Stimulated activated CD4-positive, alpha-beta T cell treated with anti-CD3 and anti-CD28 coated beads, Interleukin-2, amount 100 ng/mL, for 24 hours (primary cell): ENCODE measurements at places on chromosomes 1 and 21.
A peak's percentile ranks its signal among the peaks of the same experiment; 100 is the strongest.

DNA sequence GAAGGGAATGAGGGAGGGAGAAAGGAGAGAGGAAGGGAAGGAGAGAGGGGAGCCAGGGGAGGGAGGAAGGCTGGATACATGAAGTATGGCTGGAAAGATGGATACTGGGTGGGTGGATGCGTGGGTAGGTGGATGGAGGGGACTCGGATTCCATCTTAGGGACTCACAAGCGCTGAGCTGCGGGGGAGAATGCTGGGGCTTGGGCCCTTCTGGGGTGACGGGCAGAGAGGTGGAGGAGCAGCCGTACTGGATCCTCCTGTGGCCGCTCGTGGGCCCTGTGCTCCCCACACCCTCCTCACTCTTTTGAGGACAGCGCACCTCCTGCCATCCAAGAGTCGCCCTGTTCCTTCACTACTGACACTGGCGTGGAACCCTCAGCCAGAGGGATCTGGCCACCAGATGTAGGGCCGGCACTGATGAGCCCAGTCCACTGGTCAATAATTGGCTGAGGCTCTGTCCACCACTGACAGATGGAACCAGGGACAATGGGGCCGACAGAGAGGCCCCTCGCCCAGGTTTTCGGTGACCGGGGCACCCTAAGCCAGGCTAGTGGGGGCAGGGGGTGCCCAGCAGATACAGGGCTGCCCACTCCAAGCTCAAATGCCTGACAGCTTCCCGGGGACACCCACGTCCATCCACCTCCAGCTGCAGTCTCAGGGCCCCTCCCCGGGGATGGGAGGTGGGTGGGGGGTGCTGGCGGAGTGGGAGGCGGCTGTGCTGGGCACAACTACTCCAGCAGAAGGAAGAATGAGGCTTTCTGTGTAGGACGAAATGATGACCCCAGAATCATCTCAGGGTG, 4.4 kb upstream of the ACTRT2 start:
- no peak for DNase-seq

DNA sequence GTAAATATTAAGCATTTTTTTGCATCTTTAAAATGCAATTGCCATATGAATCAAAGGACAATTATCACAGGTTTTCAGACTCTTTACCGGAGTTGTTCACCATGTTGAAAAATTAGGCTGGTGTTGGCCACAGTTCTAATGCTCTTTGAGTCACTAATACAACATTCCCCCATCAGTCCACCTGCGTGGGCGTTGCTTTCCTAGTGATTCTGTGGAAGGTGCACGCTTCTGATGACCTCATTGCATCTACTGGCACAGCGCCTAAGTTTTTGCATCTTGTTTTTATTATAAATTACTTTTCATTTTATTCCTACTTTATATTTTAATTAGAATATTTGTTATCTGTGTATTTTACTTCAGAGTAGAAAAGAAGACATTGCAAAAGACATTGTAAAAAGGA, 4.7 kb upstream of the F5 start:
- peak; percentile 38 for DNase-seq

DNA sequence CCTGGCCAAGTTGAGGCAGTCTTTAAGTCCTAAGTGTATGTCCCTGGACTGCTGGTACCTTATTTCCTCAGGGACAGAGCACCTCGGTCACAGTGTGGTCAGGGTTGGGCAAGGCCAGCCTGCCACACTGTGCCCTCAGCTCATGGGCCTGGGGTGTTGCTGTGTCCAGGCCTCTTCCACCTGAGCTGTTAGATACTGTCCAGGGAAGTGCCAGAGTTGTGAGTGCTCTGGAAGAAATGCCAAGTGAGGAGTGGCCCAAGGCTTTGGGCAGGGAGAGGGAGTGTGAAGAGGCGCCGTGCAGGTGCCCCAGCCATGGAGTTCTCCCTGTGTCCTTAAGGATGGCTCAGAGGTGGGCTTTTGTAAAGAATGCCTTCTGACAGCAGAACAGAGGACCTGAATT, 15.3 kb downstream of the URB2 start:
- no peak for DNase-seq

- DNase-seq = no peak
These were observed 41.4 kb downstream of the TMCO4 start for GRCh38 chr1:19758227-19758830.

GRCh38 chr1:242641461-242641860, 117.0 kb upstream of the PLD5 start:
- no peak for DNase-seq

DNA sequence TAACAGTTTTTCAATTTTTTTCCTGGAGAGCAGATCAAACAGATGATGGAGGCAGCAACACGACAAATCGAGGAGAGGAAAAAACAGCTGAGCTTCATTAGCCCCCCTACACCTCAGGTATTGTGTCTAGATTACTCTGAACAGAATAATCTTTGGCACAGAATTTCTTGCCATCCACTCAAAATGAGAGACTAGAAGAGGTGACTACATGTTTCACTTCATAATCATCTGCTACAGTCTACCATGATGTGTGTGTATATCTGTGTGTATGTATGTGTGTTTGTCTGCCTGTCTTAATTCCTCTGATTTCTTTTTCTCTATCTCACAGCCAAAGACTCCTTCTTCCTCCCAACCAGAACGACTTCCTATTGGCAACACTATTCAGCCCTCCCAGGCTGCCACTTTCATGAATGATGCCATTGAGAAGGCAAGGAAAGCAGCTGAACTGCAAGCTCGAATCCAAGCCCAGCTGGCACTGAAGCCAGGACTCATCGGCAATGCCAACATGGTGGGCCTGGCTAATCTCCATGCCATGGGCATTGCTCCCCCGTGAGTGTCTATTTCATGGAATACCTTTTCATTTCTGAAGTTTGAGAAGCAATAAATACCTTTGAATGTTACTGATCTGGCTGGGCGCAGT, 11.4 kb downstream of the PRPF3 start:
- no peak for DNase-seq

DNA sequence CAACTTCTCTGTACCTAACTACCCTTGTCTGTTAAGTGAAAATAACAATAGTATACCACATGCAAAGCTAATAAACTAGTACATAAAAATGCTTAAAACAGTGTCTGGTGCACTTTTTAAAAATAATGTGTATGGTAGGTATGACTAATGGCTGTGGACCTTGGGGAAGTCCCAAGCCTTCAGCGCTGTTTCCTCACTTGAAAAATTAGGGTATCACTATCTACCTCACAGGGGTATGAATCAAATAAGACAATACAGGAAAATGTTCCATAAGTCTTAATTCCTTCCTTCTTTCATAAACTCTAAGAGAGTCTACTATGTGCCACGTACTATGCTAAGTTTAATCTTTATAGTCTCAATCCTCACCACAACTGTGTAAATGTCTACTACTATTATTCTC, 32.0 kb downstream of the EGLN1 start:
- no peak for DNase-seq

DNA sequence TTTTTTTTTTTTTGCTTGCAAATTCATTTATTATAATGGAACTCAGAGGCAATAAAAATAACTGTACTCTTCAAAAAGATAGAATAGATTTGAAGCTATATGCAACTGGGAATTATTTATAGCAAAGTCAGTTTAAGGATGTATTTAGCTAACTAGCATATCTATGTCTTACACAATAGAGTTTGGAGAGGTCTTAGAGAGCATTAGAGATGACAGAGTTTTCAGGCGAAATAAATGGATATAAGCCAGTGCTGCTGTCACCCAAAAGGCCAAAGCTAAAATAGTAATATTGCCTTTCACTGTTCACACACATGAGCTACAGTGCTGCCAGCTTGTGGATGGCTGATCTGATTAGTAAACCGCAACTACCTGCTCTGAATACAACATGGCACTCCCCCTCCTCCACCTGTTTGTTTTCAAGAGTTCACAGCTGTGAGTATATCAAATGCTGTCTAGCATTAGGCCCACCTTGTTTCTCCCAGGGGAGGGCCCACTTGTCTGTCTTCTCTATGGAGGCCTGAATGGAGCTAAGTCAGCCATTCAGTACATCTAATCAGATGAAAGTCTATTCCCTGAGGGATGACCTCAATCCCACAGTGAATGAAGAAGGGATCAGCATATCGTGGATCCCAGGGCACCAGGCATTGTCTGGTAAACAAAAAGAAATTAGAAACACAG, 25.2 kb upstream of the SSX2IP start:
- DNase-seq = no peak

DNA sequence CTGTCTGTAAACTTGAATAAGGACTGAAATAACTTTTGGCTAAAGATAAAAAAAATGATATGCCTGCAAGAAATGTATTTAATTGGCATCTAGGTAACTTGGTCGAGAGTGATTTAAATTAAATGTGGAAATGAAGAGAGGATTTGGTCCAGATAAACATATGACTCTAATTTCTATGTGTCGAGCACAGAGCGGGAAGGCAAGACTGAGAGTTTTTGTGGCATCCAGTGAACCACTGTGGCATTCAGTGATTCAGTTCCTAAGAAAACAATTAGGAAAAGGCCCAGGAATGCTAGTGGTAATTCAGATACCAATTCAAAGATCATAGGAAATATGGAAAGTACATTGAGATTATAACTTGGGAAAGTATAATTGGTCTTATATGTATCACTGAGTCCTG, 39.6 kb downstream of the PDE4B start:
- no peak for DNase-seq

DNA sequence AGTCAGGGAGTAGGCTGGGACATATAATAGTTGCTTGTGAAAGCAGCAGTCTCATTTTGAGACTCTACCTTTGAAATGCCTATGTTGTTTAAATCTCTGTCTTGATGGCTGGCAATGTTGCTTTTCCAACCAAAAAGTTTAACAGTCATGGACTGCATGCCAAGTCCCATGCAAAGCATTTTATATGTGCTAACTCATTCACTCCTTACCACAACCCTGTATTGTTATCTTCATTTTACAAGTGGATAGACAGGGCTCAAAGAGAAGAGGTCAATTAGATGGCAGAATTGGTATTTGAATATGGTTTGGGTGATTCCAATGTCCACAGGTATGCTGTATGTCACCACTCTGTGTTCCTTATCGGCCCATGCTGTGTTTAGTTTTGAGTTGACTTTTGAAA, 331.4 kb upstream of the USP24 start:
- no peak for DNase-seq

DNA sequence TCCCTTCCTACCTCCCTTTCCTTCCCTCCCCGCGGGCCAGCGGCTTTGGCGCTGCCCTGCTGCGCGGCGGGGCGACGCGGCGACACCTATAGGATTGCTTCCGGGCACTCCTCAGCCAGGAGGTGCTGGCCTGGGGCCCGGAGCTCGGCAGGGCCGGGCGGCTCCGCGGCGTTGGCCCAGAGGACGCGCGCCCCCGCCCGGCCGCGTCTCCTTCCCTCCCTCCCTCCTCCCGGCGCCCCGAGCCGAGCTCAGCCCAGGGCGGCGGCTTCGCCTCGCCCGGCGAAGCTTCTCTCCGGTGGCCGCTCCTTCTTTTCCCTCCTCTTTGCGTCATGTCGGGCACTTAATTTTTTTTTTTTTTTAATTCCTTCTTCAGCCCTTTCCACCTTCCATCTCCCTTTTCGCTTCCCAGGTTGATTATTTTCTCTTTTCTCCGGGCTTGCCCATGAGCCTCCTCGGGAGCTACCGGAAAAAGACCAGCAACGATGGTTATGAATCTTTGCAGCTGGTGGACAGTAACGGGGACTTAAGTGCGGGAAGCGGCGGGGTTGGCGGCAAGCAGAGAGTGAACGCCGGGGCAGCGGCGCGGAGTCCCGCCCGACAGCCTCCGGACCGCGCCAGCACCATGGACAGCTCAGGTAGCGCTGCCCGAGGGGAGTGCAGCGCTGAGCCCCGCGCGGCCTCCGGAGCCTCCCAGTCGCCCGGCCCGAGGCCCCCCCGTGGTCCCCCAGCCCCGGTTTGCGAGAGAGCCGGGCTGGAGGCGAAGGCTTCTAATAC, at the start of gene DNAJC6:
DNAJC6 (plus strand) TSS at position 240 of the 774 bp plus-strand sequence; CDS start at position 443, 203 bp downstream.
- DNase-seq = peak; percentile 66

- no peak for DNase-seq
These were observed 5.6 kb upstream of the KPRP start for GRCh38 chr1:152752225-152752624.

DNA sequence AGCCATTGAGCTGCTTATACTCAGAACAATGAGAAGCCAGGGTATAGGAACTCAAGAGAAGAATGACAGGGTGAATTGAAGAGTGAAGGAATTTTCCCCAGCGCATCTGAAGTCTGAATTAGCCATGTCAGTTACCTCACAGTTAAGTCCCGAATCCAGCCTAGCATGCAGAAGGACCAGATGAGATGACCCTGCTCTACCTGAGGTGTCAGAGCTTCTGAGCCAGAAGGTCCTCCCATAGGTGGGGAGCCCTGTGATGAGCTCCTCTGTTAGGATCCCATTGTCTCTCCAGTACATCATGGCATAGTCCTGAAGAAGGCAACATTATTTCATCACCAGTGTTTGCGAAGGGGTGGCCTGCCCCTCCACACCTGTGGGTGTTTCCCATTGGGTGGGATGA, 68.2 kb downstream of the OVGP1 start:
- no peak for DNase-seq

GRCh38 chr1:208475951-208476845, 232.0 kb upstream of the PLXNA2 start:
- no peak for DNase-seq

GRCh38 chr1:81446000-81446669, 354.6 kb upstream of the ADGRL2 start:
- no peak for DNase-seq

DNA sequence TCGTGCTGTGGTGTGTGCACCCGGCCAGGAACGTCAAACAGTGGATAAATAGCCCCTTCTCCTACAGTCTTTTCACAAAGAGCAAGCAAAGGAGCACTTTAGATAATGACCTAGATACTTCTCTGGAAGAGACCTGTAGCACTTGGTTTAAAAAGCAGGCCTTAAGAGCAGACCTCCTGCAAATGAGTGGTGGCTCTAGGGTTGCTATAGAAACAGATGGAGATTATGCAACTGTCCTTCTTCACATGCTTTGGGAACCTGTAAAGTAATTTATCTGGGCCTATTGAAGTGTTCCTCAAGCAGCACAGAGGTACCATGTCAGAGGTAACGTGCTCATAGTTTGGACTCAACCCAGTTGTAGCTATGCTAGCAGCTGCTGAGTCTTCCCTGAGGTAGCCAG, 208.2 kb upstream of the KIAA0040 start:
- no peak for DNase-seq

DNA sequence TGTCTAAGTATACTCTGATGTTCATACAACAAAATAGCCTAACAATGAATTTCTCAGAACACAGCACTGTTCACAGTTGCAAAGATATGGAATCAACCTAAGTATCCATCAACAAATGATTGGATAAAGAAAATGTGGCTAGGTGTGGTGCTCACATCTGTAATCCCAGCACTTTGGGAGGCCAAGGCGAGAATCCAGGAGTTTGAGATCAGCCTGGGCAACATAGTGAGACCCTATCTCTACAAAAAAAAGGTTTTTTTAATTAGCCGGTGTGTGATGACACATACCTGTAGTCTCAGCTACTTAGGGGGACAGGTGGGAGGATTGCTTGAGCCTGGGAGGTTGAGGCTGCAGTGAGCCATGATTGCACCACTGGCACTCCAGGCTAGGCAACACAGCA, 10.7 kb downstream of the IFNAR2 start:
- no peak for DNase-seq

DNA sequence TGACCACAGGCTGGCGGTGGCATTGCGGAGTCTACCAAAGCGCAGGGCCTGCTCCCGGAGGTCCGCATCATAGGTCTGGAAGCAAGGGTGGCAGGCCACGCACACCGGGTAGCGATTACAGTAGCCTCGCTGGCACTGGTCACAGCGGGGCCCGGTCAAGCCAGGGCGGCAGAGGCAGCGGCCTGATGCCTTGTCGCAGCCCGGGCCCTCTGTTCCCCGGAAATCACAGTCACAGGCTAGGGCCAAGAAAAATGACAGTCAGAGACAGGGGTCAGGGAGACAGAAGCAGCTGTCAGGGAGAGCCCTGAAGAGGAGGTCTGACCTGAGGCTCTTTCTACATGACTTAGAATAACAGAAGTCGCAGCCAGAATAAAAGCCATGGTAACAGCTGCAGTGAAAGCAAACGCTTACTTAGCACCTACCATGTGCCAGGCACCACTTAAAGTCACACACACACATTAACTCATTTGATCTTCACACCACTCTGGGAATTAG, 26.4 kb downstream of the LAMB3 start:
- DNase-seq = no peak
